ENCODE measurements at places on chromosomes 12 and 14. TPM values are rescaled to one million over a fixed set of nuclear protein-coding genes. Genes with fewer than 3 reads are reported as not detected.

GRCh38 chr12:83404521-83404920 lies 717.8 kb downstream of the TMTC2 start:
- DNase-seq: no peak
- no peak overlapping the region for H3K27ac ChIP-seq
- H3K4me1 ChIP-seq: no peaks in the 10 kb centered on the region
- H3K27me3 ChIP-seq: no peaks in the 10 kb centered on the region
- no peaks in the 10 kb centered on the region for H3K36me3 ChIP-seq
- no peak overlapping the region for H3K4me3 ChIP-seq

DNA sequence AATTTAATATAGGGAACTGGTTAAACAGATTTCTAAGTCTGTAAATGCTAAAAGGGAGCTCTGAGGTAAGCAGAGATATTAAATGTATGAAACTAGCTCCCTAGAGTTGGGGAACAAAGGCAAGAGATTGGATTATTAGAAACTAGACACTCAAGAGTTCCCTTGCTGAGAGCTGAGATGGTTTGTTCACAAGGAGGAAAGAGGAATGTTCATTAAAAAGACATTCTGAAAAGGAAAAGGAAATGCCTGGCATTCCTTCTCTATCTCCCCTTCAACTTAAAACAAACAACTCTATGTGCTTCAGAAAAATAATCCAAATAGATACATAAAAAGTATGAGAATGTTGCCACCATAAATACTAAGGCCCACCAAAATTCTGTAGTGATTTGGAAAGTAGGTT lies 73.7 kb downstream of the GALNT4 start:
- no peak for DNase-seq
- H3K27ac ChIP-seq: peak overlapping the region; percentile 88
- H3K36me3 ChIP-seq: no peaks in the 10 kb centered on the region
- H3K27me3 ChIP-seq: no peaks in the 10 kb centered on the region

The LRRC10 gene
- total RNA-seq: not detected

The MSRB3 gene
- 232 TPM for total RNA-seq

The TSPAN11 gene
- total RNA-seq: 6.4 TPM

- no peaks in the 10 kb centered on the region for H3K36me3 ChIP-seq
- H3K4me3 ChIP-seq: no peak overlapping the region
- peak overlapping the region; percentile 6 for H3K27ac ChIP-seq
- peaks cover 21% of the 10 kb centered on the region for H3K4me1 ChIP-seq
- no peak for DNase-seq
Measured at GRCh38 chr12:82880442-82880901, 193.8 kb downstream of the TMTC2 start.

The MFAP5 gene
- total RNA-seq: 313 TPM

- no peak overlapping the region for H3K4me3 ChIP-seq
- H3K36me3 ChIP-seq: no peaks in the 10 kb centered on the region
- H3K27ac ChIP-seq: no peak overlapping the region
- peaks cover 18% of the 10 kb centered on the region for H3K4me1 ChIP-seq
- no peaks in the 10 kb centered on the region for H3K27me3 ChIP-seq
- no peak for DNase-seq
Measured at GRCh38 chr12:1778911-1779310, 41.5 kb upstream of the LRTM2 start.

GRCh38 chr14:99609245-99610170 lies 5.5 kb upstream of the CCDC85C start:
- no peak overlapping the region for H3K27ac ChIP-seq
- H3K4me1 ChIP-seq: peaks cover 21% of the 10 kb centered on the region
- no peaks in the 10 kb centered on the region for H3K36me3 ChIP-seq

The ZNF384 gene
- total RNA-seq: 28.8 TPM

Data from sigmoid colon (tissue), 7 donors.